ENCODE measurements at places on chromosomes 2 and 18.

DNA sequence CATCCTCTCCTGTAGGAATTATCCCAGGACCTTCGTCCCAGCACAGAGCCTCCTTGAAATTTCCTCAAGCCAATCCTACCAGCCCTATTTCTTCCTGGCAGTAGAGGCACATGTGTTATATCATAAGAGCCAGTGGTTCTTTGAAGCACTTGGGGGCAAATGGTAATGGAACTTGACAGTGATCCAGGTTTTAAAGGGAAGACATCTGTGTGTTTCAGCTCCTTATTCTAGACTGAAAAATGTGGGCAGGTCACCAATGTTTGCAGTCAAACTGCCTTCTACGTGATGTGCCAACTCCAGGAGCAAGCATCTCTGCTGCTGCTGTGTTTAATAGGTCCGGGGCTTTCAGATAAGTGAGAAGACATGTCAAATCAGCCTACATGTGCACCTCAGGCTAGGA lies 157.1 kb downstream of the GALNT14 start:
- DNase-seq: no peak

DNA sequence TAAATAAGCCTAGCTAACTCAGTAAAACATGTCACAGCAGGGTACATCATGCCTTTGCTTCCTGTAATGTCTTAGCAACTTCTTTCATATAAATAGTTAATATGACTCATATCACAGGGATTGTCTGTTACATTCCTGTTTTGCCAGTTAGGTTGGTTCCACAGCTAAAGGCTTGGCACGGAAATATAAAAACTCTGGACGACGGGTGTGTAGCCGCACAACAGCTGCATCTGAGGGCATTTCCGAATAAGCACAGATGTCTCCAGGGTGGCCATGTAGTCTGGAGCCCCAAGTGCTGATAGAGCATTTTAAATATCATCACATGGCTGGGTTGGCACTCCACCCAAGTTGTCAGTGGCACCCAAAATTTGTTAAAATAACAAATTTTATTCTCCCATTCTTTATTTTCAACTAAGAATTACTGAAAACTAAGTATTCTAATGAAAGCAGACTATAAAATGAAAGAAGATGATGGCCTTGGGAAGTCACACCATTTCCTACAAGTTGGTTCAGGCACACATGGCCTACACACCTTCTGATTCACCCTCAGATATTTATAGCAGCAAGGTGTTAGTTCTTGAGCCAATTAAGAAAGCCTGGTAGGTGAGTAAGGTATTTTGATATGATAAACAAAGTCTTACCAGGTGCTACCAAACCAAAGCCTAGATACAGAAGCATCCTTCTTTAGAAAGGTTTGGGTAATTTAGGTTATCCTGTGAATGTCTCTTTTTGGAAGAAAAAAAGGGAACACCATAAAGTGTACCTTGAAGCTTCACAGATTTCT lies 61.8 kb upstream of the STK17B start:
- no peak for DNase-seq

DNA sequence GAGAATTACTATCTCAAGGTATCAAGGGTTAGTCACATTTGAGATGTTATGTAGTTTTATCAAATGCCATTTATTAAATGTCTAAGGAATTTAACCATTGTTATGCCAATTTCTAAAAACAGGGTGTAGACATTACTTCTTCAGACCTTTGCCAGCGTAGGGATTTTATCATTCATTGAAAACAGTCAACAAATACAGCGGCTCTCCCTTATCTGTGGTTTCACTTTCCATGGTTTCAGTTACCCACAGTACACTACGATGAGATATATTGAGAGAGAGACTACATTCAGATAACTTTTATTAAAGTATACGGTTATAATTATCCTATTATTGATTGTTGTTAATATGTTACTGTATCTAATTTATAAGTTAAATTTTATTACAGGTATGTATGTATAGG lies 234.7 kb downstream of the TMX3 start:
- DNase-seq: no peak

DNA sequence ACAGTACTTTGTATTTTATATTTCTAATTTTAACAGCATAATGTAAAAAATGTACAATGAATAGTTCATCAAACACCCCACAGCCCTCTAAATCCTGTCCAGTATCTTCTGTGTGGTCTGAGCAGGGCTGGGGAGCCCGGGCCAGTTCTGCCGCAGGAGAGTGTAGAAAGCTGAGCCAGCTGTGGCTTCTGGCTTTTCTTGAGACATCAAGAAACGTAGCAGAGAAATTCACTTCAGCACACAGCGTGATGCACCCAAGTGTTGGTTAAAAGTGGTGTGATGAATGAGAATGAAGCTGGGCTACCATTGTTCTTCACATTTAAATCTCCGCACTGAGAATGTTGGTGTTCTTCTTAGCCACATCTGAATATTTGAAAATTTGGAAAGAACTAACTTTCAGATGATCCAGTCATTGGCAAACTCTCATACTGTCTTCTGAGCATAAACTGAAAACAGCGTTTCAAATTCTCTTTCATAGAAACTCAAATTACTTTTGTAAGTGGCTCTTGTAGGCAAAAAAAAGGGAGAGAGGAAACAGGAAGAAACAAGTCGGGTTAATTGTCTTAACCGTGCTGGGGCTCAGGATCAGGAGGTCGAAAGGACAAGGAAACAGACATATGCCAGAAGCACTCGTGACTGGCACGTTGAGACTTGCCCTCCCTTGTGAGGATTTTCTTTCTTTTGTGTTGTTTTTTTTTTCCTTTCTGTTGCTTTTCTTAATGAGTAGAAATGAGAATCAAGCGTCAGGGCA lies 23.4 kb upstream of the TMEM87B start:
- DNase-seq: no peak

GRCh38 chr2:36677996-36678605 lies 18.4 kb upstream of the VIT start:
- DNase-seq: no peak

DNA sequence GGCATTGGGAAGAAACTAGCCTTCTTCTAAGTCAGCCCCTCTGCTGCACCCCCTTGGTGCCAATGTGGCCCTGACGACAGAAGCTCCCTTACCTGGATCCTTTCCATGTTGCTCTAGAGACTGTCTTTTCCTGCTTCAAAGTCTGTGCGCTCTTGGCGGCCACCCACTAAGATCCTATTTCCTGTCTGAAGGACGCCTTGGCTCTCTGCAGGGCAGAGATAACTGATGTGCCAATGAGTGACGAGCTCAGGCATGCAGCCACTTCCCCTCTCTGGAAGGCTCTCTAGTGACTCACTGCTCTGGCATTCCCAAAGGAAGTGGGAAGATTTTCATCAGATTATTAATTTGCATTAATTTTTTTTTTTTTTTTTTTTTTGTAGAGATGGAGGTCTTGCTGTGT lies 273.5 kb downstream of the CDH20 start:
- no peak for DNase-seq

GRCh38 chr2:106537047-106537446 lies 49.9 kb downstream of the CD8B2 start:
- DNase-seq: no peak

- DNase-seq: no peak
Measured at GRCh38 chr2:178873912-178874311, 66.7 kb upstream of the TTN start.

- no peak for DNase-seq
Measured at GRCh38 chr2:193818801-193819499, 1624.2 kb upstream of the TMEFF2 start.

DNA sequence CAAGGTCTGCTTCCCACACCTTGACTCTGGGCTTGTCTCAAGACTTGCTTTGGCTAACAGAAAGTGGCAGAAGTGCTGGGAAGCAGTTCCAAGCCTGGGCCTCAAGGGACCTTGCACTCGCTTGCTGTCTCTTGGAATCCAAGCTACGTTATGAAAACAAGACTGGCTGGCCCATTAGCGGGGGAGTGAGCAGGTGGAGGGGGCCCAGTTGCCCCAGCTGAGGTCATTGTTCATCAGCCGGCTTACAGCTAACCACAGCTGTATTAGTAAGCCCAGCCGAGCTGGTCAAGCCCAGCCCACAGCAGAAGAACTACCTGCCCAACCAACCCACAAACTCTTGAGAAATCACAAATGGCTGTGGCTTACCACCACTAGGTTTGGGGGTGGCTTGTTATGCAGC lies 63.1 kb downstream of the MARCO start:
- DNase-seq: no peak
